ENCODE measurements at places on chromosomes 5 and 9.

- no peak for DNase-seq
Observed at GRCh38 chr9:87556821-87557220, 59.2 kb downstream of the DAPK1 start.

DNA sequence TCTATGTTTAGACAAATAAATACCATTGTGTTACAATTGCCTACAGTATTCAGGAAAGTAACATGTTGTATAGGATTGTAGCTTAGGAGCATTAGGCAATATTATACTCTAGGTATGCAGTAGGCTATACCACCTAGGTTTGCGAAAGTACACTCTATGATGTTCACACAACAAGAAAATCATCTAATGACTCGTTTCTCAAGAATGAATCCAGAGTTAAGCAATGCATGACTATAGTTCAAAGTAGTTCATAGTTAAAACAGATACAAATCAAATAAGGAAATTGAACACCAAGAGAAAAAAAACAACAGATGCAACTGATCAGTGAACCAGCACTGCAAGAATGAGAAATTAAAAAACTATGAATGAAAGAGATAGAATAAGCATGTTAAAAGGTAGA, 27.6 kb upstream of the ABLIM3 start:
- no peak for DNase-seq

GRCh38 chr9:20611691-20612287, 10.5 kb downstream of the MLLT3 start:
- DNase-seq = no peak

DNA sequence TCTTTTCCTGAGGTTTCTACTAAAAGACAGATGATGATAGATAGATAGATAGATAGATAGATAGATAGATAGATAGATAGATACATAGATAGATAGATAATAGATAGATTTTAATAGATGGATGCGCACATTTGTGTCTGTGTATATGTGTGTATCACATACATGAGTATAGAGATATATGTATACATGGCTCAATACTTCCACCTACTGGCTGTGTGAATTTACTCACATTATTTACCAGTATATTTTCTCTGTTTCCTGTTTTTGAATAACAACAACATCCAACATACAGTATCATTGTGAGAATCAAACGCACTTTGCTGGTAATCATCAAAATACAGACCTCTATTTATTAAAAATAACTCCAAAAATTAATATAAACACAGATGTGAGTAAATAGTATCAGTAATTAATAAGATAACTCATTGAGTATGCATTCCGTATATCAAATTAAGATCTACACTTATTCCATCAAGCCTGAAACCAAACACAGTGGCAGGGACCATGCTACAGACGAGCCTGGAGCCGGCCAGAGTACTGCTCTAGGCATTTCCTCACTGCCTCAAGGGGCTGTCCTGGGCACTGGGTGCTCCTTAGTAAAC, 338.0 kb downstream of the SEMA5A start:
- no peak for DNase-seq

- DNase-seq = no peak
Observed at GRCh38 chr5:171496456-171496855, 77.0 kb downstream of the FGF18 start.

DNA sequence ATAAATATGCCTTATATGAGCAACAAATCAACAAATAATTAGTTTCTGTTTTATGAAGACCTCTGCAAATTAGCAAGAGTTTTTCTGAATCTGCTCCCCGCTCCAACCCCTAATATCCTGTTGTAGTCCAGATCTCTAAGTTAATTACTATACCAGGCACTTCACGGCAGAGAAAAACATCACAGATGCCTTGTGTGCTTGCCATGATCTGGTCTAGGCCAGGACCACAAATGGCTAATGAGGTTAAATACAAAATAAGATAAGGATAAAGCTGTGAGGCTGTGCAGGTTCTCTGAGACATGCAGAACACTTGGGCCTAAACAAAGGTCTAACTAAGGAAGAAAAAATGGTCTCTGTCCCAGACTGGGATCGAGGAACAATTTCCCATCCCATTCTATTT, 150.8 kb downstream of the SLIT3 start:
- DNase-seq = no peak

- DNase-seq = no peak
Observed at GRCh38 chr5:54221135-54221534, 89.2 kb downstream of the ARL15 start.

DNA sequence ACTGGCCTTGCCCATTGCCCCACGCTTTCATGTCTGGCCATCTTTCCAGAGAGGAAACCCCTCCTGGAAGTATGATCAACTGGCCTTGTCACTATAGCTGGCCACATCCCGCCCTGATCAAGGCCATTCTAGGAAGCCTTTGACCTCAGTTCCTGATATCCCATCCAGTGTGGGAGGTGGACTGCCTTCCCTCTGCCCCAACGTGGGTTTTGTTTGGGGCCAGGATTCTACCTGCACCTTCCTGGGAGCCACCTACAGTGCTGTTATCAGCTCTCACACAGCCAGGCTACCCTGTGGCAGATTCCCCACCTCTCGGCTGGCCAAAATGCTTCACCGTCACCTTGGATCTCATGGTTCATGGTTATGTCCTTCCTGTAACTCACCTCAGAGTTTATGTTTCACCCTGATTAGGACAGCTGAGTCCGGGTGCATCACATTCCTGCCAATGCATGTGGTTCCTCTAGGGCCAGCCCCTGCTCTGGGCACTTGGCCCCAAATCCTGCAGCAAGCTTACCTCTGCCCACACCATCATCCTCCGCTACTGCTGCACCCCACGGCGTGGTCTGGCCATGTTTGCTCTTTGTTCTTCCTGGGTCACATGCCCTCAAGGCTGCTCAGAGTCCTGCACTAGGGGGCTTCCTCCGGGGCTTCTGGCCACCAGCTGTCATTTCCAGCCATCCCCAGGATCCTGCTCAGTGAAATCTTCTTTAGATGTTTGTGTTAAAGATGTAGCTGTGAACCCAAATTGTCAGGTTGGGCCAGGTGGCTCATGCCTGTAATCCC, 24.2 kb upstream of the S1PR3 start:
- no peak for DNase-seq

- no peak for DNase-seq
Observed at GRCh38 chr9:124349675-124350493, 65.4 kb downstream of the PSMB7 start.

GRCh38 chr5:148748702-148749392, 77.6 kb upstream of the ADRB2 start:
- DNase-seq = no peak

- DNase-seq = no peak
Observed at GRCh38 chr9:138040446-138041430, 163.2 kb downstream of the CACNA1B start.
